ENCODE measurements at places on chromosomes 1 and 21.
A peak's percentile ranks its signal among the peaks of the same experiment; 100 is the strongest.

- DNase-seq = no peak
These were observed 7.1 kb downstream of the CLIC6 start for GRCh38 chr21:34675871-34676270.

DNA sequence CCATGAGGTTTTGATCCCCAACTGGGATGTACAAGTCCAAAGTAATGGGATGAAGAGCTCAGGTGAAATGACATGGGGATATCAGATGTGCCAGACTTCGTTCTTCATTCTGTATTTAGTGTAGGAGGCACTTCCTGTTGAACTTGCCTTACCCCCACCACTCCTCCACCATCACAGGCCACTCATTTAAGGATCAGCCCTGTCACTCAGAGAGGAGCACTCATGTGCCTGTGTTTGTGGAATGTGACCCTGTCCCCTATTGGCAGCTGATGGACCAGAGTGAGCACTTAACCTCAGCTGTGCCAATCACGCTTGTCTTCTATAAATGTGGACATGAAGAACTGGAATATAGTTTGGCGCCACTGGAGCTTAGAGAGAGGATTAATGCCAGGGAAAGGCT lies 91.4 kb upstream of the CTTNBP2NL start:
- no peak for DNase-seq

DNA sequence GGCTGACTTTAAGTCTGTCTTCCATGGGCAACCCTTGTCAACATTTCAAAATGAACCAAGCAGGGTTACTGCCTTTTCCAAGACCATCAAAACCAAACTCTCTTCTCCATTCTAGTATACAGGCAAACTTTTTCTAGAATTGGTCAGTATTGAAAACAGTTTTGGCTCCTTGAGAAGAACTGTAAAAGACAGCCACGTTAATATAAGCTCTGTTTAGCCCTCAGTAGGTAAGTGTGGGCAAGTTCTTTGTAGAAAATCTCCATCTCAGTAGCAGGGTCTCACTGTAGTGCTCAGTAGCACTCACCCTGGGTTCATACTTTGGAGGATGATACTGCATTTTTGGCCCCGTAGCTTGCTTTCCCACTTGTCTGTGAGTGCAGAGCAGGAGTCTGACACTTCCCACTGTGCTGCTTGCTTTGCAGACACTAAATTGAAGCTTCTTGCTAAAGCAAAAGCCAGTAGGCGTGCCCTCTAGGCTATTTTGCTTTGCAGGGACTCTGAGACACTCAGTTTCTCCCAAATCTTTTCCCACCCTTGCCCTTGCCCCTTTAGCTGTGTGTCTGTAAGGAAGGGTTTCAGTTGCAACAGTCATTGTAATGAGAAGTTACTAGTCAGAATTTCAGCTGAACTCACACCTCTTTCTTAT lies 34.3 kb upstream of the CACYBP start:
- DNase-seq = no peak

DNA sequence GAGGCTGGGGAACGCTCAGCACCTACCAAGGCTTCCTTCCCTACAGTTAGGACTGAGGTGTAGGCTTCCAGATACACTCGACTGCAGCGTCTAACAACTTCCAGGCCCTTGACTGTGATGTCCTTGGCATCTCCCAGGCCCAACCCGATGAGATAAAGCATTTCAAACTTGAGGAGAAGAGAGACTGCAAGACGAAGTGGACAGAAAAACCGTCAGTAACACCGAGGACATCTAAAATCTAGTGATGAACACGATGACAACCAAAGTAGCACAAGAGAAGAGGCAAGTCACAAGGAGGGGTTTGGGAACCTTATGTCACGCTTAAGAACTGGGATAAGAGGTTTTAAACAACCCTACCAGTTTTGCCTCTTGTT lies 314 bp downstream of the DPH5 start:
- DNase-seq = no peak

- no peak for DNase-seq
These were observed 7.1 kb downstream of the SSBP3 start for GRCh38 chr1:54398963-54399528.

- DNase-seq = peak; percentile 58
These were observed at the start of gene F3 for GRCh38 chr1:94541246-94542087. Gene F3, minus strand, starts transcription at chr1:94541759. Its CDS starts 123 bp downstream, at chr1:94541636.

DNA sequence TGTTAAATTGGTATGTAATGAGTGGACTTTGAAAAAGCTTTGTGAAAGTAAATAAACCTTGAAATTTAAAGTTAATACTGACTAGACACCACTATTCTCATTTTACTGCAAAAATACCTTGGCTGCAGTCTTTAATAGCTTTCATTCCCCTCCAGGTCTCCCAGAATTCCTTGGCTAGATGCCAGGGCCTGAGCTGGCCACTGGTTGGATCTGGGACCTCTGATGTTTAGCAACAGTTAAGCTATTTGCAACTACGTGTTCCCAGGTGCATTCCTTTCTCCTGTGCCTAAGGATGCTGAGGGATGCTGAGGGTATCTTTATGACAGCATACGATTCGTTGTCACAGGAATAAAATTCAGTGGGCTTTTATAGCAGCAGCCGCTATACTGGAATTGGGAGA lies 938.7 kb downstream of the TTLL7 start:
- no peak for DNase-seq

DNA sequence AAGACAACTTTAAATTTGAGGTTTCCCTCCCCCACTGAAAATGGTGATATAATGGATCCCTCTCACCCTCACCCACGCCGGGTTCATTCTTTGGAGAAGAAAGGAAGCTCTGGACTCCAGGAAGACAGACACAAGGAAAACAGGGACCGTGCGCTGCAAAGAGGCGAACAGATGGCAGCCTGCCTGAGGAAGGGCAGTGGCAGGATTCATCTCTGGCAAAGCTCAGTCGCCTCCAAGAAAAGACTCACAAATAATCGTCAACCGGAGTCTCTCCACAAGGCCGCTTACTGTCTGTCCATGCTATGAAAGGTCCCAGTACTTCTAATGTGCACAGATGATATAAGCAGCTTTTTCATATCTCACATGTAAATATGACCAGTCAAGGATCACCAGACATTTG lies 110.3 kb downstream of the TIAM1 start:
- DNase-seq = no peak

- peak; percentile 7 for DNase-seq
These were observed 49.8 kb upstream of the RIPK4 start for GRCh38 chr21:41816583-41817165.

DNA sequence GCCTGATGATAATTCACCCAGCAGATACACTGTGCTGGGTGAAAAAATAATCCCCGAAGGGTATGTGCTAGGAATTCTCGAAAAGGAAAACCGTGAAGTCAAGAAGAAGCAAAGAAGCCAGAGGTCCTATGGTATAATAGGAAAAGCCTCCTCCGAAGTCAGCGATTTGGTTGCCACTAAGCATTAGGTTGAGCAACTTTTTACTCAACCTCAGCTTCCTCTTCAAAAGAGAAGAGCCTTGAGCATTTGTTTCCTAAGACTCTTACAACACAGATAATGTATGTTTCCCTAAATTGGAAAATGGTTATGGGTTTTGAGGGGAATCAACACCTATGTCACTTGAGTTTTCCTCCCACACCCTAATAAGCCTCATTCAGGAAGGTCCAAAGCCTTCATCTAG lies 21.3 kb upstream of the MNDA start:
- no peak for DNase-seq

- DNase-seq = no peak
These were observed 8.6 kb downstream of the WNT9A start for GRCh38 chr1:227938911-227939790.

Measured in activated CD8-positive, alpha-beta memory T cell treated with anti-CD3 and anti-CD28 coated beads for 4 hours (primary cell).